CD8-positive, alpha-beta memory T cell (primary cell): ENCODE measurements at places on chromosomes 6 and 20.
A peak's percentile ranks its signal among the peaks of the same experiment; 100 is the strongest.

DNA sequence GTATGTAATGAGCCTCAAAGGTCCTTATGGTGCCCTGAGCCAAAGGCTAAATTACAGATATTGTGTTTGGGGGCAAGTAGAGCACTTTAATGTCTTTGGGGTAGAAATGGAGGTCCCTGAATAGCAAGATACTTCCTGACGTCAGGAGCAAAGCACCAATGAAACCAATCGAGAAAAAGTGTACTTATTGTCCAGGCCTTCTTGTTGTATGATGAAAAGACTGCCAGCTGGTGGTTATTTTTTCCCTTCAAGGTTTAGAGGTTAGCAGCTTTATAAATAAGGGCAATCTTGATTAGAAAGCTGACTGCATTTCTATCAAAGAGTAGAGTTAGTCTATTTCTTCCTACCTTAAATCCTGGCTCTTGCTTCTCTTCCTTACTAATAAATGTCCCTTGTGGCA is 76.1 kb upstream of the HSF2 start:
- no peak for DNase-seq

DNA sequence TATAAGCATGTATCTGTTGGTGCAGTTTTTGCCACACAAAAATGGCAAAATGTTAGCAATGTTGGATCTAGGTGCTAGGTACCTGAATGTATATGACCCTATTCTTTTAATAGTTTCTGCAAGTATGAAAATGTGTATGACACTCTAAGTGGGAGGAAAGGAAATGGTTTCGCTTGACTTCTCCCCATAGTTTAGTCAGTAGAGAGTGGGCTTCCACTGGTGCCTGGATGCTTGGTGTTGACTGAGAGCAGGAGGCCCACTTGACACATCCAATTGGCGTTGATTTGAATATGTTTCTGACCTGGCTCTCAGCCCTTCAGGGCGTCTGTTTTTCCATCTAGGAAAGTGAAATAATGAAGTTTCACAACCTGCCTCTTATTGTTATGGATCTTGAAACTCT is 41.8 kb upstream of the GABRR1 start:
- no peak for DNase-seq

GRCh38 chr6:163001330-163001729 is 273.6 kb downstream of the PACRG start:
- no peak for DNase-seq

- DNase-seq: no peak
Measured at GRCh38 chr20:20593447-20594170, 118.8 kb downstream of the RALGAPA2 start.

DNA sequence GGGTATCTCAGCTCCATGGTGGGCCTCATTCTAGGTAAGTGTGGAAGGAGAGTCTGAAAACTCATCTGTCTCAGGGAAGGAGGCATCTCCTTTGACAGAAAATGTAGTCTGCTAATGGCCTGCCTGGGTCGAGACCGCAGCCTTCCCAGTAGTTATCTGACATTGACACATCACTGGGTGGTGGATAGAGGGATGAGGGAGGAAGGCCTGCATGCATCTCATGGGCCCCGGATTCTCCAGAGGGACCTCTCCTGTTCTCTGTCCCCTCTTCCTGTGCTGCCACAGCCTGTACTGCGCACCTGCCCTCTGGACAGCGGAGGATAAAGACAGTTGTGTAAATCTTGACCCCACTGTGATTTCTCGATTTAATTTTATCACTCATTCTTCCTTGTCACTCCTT is 4.7 kb downstream of the PCMTD2 start:
- DNase-seq: no peak

- no peak for DNase-seq
Measured at GRCh38 chr6:38154731-38155130, 335.2 kb downstream of the ZFAND3 start.

DNA sequence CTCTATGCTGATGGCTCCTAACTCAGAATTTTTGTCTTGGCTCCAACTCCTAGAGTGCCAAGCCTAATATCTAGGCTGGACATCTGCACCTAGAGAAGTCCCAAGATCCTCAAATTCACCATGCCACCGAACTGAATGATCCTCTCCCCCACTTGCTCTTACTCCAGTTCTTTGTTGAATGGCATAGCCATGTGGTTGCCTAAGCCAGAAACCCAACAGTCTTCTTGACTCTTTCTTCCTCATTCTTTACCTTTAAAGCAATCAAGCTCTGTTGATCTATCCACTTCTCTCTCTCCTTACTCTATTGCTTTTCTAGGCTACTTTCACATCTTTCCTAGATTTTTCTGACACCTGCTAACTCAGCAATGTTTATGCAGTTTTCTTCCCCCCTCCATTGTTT is 126.5 kb upstream of the FOXO3 start:
- DNase-seq: no peak

DNA sequence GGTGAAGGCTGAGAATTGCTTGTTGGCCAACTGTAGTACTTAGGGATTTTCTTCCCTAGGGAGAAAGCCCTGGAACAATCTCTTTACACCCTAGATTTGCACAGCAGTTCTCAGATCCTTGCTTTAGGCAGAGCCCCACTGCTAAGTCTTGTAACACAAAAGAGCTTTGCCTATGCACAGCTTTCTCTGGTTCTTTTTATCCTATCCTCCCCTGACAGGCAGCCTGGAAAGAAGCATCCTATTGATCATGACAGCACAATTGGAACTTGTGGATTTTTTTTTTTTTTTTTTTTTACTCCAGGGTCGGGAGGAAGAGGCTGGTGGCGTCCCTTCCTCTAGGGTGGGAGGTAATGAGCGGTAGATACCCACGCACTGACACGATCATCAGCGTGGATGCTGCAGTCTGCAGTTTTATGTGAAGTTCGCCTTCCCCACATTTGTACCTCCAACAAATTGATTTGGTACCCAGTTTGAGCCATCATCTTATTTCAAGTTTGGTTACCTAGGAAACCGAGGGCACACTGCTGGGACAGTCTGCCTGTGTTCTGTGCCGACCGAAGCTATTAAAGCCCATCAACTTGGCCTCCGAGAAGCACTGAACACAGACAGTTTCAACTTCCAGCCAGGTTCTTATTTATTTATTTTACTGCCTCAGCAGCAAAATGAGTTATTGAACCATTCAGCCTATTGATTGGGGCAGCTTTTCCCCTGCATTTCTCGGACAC is 110.1 kb downstream of the NRN1 start:
- no peak for DNase-seq

GRCh38 chr6:36691612-36692011 is 6.0 kb upstream of the RAB44 start:
- no peak for DNase-seq

GRCh38 chr6:75299801-75300530 is 15.4 kb upstream of the TMEM30A start:
- DNase-seq: no peak

- DNase-seq: no peak
Measured at GRCh38 chr6:47084610-47085009, 42.5 kb upstream of the ADGRF1 start.

- DNase-seq: no peak
Measured at GRCh38 chr6:138008791-138009190, 98.4 kb downstream of the PERP start.

- no peak for DNase-seq
Measured at GRCh38 chr6:119395192-119395591, 45.6 kb upstream of the MAN1A1 start.

DNA sequence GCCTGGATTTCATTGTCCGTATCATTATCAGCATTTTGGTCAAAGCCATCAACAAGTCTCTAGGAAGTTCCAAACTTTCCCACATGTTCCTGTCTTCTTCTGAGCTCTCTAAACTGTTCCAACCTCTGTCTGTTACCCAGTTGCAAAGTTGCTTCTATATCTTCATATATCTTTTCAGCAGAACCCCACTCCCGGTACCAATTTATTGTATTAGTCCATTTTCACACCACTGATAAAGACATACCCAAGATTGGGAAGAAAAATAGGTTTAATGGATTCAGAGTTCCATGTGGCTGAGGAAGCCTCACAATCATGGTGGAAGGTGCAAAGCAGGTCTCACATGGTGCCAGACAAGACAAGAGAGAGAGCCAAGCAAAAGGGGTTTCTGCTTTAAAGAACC is 293.2 kb downstream of the EPM2A start:
- no peak for DNase-seq

GRCh38 chr20:896501-897025 is 19.6 kb downstream of the ANGPT4 start:
- DNase-seq: no peak

GRCh38 chr6:66328200-66328599 is 621.2 kb upstream of the EYS start:
- no peak for DNase-seq

DNA sequence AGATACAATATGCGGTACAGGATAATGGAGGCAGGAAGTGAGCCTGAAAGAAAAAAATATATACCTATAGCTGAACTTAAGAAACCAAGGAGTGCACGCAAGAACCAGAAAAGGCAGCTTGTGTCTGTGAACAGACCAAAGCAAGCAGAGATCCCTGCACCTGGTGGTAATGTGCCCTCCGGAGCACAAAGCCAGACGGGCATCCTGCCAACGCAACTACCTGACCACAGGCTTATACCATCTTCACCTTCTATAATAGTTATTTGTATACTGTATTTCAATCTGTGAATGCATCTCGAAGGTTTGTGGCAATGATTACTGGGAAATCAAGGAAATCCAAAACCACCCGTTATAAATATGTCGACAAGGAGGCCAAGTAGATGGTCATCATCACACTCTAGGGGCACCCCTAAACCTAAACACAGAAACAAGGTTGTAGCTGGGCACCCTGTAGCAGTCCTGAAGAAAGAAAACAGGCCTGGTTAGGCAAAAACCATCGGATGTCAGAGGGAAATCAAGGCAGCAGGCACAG is 801 bp downstream of the FBXL4 start:
- DNase-seq: peak; percentile 22

- DNase-seq: no peak
Measured at GRCh38 chr20:41047975-41048305, 19.3 kb downstream of the TOP1 start.

DNA sequence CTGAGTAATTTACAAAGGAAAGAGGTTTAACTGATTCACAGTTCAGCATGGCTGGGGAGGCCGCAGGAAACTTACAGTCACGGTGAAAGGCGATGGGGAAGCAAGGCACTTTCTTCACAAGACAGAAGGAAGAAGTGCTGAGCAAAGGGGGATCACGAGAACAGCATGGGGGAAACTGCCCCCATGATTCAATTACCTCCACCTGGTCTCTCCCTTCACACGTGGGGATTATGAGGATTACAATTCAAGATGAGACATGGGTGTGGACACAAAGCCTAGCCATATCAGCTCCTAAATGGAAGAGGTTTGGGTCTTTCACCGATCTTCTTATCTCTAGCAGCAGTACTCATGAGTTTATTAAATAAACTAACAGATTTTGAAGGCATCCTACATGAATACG is 152.9 kb upstream of the RUNX2 start:
- no peak for DNase-seq

GRCh38 chr6:109478841-109479624 is 4.0 kb downstream of the ZBTB24 start:
- no peak for DNase-seq

- no peak for DNase-seq
Measured at GRCh38 chr6:35092362-35093117, 48.6 kb downstream of the TCP11 start.

- no peak for DNase-seq
Measured at GRCh38 chr20:36219671-36220220, 16.5 kb upstream of the AAR2 start.

DNA sequence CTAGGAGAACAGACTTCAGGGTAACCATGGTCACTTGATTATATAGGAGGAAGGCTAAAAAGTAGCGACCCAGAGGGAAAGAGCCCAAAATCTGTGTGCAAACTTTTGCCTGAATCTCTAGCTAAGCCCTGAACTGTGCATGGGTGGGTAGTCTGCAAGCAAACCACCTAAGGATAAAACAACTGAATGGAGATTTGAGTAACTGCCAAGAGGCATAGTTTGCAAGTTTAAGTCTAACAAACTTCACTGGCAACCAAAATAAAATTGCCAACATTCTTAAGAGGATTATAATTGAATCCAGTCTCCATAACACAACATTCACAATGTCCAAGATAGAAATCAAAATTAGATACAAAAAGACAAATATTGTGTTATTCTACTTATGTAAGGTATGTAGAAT is 192.0 kb upstream of the PLN start:
- DNase-seq: no peak

DNA sequence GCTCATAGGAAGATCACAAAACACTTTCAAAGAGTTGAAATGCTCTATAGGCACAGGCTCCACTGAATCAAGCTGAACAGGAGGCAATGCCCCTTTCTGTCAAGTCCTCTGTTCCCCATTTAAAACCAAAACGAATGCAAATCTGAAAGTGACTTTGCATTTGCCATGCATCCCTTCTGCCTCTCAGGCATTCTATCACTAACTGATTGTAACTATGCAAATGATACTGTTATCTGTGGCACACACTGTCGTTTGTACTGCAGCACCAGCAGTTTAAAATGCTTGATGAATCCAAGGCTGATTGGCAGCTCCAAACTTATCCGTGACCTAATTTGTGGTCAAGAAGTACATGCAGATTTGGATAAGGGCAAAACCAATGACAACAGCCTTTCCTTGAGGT is 1067.5 kb upstream of the MAP3K7 start:
- DNase-seq: no peak

DNA sequence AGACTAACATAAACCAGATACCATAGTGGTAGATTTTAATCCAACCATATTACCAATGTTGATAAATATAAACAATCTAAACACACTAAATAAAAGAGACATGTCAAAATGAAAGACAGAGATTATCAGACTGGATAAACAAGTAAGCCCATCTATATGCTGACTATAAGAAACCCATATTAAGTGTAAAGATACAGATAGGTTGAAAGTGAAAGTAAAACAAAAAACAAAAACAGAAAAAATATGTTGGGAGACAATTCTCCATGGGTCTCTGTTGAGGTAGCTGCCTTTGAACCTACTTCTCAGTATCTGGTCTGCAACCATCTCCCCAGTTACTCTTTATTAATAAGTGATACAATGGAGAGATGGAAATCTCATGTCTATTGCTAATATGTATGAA is 21.2 kb downstream of the REV3L start:
- DNase-seq: no peak

DNA sequence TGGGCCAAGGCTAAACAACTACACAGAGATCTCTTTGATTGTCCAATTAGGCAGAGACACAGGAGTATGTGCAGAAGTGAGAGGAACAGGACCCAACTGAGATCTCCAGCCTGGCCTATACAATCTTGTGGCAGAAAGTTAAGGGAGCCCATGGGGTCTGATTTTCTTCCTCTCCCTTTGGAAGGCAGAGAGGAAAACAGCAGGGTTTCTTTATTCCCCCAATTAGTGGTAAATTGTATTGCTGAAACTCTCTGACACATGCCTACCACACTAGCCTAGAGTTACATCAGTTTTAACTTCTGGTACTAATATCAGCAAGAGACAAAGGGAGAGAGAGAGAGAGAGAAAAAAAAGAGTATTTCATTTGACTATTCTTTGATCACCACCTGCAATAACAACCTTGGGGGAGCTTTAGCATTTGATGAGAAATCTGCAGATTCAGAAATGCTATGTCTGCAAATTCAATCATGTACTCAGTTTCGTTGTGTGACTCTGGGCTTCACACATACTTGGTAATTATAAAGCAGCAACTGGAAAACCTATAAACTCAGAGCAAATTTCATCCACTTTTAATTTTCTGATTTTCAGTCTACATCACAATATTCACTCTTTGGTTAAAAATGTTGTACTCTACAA is 260.3 kb upstream of the SPTLC3 start:
- DNase-seq: no peak

GRCh38 chr6:131954059-131954774 is 3.0 kb upstream of the CCN2 start:
- DNase-seq: no peak
